HEK293T (cell line): ENCODE measurements at places on chromosomes 2 and 18.

- no peak for DNase-seq
These were observed 187.0 kb upstream of the COL3A1 start for GRCh38 chr2:188787021-188787657.

GRCh38 chr2:54559593-54560145 is 103.5 kb downstream of the SPTBN1 start:
- no peak for DNase-seq

- no peak for DNase-seq
These were observed 70.0 kb downstream of the MYO3B start for GRCh38 chr2:170247882-170248393.

- DNase-seq: peak; percentile 56
These were observed 157.5 kb upstream of the SESTD1 start for GRCh38 chr2:179422037-179422643.
